ENCODE measurements at places on chromosomes 5 and 9.

DNA sequence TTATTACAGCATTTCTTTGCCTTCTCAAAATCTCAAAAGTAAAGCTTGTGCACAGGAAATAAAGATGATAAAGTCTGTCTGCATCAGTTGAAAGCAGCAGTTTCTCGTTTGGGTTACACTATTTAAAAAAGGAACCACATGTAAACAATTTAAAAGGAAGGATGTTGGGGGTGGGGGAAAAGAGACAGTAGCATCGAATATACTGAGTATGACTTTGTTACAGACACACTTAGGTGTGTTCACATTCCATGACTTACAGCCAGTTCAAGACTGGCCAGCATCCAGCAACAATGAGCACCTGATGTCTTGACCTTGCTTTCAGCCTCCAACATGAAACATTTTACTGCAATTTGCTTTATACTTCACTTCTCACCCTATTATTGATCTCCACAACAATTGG lies 8.7 kb downstream of the GAPT start:
- no peak for DNase-seq

- no peak for DNase-seq
Measured at GRCh38 chr5:36494841-36495601, 111.4 kb upstream of the SLC1A3 start.

- DNase-seq, result no peak
Measured at GRCh38 chr9:111963995-111964394, 67.4 kb downstream of the UGCG start.

- no peak for DNase-seq
Measured at GRCh38 chr9:72773570-72773969, 179.3 kb downstream of the ALDH1A1 start.

GRCh38 chr9:17793713-17794622 lies 215.1 kb downstream of the SH3GL2 start:
- no peak for DNase-seq

GRCh38 chr9:29422438-29422837 lies 1849.2 kb upstream of the C9orf72 start:
- DNase-seq, result no peak

DNA sequence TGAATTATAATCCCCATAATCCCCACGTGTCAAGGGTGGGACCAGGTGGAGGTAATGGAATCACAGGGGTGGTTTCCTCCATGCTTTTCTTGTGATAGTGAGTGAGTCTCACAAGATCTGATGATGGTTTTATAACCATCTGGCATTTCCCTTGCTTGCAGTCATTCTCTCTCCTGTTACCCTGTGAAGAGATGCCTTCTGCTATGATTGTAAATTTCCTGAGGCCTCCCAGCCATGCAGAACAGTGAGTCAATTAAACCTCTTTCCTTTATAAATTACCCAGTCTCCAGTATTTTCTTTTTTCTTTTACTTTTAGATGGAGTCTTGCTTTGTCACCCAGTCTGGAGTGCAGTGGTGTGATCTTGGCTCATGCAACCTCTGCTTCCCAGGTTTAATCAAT lies 182.7 kb upstream of the SEMA6A start:
- DNase-seq, result no peak

GRCh38 chr5:59800347-59800893 lies 93.1 kb downstream of the PDE4D start:
- no peak for DNase-seq

GRCh38 chr5:14357441-14357840 lies 214.3 kb downstream of the TRIO start:
- DNase-seq, result no peak

DNA sequence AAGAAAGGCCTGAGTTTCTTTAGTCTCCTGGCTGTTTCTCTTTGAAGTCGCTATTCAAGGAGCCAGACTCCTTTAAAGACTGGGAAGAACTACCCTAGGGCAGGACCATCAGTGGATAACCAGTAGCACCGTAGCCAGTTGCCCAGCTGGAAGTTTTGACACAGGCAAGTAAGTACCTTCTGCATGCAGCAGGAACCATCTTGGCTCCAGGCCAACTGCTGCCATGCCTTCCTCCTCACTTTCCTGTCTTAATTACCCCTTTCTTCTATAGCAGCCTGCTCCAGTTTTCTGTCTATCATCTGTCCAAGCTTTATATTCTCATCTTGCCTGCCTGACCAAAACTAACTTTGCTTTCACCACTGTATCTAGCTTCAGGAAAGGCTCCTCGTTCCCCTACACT lies 149.7 kb upstream of the SV2C start:
- DNase-seq, result no peak

Measured in ecto neural progenitor cell (in vitro differentiated cells).